Stimulated activated CD4-positive, alpha-beta T cell treated with anti-CD3 and anti-CD28 coated beads, Interleukin-4, amount 100 ng/mL, for 1 hour (primary cell): ENCODE measurements at places on chromosomes 1 and 21.

DNA sequence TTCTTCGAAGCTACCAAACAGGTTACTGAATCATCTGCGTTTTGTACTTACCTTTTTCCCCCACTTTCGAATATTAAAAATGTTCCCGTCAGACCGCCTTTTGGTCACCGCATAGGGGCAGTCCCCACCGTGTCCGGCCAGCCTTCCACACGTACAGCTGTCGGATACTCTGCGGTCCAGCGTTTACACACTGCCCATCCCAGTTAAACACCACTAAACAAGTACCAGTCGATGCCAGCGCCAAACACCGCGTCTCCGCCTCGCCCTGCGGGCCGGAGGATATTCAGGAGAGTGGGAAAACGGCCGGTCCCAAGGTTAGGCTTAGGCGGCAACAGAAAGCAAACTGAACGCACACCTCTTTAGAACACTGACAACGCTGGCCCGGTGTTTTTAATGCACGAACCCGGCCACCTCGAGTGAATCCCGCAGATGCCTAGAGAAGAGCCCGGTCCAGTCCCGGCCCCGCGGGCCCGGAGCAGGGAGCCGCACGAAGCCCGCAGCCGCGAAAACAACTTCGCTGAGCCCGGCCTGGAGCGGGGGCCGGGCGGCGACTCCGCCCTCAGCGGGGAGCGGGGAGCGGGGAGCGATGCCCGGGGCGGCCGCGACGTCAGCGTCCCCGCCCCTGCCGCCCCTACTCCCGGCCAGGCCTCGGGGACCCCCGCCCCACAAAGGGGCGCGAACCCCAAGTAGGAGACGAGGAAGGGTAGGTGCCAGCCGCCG, 730 bp upstream of the PHF13 start:
- no peak for DNase-seq

- DNase-seq = no peak
Measured at GRCh38 chr1:30381266-30381665, 342.1 kb downstream of the MATN1 start.

GRCh38 chr1:72229893-72230292, 52.4 kb downstream of the NEGR1 start:
- no peak for DNase-seq

DNA sequence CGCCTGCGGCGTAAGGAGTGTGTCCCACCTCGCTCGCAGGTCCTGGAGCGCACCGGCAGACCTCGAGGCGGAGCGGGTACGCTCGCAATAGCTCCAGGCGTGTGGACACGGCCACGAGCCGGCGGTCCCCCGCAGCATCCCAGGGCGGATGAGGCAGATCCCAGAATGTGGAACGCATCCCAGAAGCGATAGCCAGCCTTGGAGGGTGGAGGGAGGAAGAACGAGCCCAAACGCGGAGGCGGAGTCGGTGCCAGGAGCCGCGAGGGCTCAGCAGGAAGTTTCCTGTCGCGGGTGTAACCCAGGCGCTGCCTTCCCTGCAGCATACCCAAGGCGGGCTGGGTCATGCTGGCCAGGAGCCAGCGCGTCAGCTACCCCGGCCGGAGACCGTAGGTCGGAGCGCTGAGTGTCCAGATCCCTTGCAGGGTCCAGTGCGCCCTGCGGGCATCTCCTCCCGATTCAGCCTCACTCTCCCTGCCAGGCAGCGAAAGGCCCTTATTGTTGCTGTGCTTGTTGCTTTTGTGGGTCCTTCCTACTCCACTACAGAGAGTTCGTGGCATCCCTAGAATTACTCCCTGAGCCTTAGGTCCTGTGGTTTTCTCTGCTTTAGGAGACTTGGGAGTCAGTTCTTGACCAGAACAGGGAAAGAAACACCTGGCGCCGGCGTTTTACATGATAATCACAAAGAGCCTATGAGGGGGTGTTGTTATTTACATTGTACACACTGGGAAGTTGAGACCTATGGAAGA, 27.7 kb downstream of the STYXL2 start:
- DNase-seq = peak; percentile 33

- no peak for DNase-seq
Measured at GRCh38 chr1:14435368-14436023, 163.0 kb upstream of the KAZN start.

DNA sequence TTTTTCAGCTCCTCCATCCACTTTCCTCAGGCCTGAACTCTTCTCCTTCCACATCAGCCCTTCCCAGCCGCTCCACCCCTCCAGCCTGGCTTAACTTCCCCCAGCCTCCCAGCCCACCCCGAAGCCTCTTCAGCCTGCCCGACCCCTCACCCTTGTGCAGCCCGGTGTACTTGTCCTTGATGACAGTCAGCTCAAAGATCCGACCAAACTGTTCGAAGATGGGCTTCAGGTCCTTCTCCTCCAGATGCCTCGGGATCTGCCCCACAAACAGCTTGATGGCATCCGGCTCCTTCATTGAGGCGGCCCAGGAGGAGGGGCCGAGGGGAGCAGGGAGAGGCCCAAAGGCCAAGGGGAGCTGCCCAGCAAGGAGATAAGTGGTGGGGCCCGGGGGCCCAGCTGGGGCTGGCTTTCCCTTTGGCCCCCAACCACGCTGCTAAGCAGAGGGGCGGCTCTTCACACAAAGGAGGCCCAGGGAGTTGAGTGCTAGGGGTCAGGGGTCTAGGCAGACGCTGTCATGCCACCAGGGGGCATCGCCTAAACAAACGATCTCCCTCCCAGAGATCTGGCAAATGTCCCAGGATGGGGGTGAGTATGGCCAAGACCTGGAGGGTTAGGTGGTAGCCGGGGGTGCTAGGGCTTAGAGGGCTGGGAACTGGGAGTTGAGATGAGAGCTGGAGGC, 738 bp downstream of the CELF3 start:
- no peak for DNase-seq

GRCh38 chr1:176602388-176603004, 139.5 kb downstream of the PAPPA2 start:
- DNase-seq = no peak

DNA sequence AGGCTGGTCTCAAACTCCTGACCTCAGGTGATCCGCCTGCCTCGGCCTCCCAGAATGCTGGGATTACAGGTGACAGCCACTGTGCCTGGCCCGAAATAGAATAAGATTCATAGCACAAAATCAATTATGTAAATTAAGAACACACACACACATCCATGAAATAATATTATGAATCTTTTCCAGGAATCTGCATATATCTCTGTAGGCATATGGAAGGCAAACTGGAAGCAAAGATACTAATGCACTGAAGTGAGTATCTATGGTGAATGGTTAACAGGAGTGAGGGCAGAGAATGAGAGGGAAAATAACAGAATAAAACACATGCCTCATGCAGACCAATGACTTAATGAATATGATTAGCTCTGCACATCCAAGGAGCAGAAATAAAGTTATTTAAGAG, 61.6 kb upstream of the ATP2B4 start:
- no peak for DNase-seq

GRCh38 chr1:28779751-28780408, 32.1 kb upstream of the OPRD1 start:
- no peak for DNase-seq

DNA sequence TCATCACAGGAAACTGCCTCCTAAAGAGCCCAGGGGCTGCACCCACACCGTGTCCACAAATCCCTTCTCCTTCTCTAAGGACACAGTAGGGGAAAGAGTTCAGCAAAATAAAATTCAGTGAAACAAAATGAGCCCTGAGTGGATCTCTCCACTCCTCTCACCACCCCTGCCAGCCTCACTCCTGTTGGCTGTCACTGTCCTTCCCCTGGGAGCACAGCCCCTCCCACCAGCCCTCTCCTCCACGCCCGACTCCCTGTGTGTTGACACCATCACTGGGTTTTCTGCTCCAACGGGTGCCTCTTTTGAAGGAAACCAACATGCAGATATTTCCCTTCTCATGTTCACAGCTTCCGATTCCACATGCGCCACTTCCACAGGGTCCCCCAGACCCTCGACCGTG, 356.2 kb downstream of the AJAP1 start:
- no peak for DNase-seq

DNA sequence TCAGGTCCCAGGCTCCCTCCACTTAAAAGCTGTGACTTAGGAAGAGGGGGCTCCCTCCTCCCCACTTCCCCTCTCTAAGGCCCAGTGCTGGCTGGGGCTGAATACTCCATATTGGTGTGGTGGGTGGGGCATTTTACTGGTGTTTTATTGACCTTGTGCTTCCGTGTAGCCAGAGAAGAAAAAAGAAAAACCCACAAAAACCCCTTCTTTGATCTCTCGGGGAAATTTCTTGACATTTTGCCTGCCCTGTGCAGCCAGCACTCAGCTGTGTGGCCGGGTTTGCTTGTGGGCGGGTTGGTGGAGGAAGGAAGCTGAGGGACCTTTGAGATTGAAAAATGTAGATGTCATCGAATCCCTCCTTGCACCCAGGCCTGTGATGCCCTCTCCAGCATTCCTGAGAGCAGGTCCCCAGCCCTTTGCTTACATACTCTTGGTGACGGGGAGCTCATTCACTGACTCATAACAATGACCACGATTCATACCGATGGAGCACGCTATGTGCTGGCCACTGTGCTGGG, 24.8 kb downstream of the TNFRSF8 start:
- DNase-seq = peak; percentile 38

DNA sequence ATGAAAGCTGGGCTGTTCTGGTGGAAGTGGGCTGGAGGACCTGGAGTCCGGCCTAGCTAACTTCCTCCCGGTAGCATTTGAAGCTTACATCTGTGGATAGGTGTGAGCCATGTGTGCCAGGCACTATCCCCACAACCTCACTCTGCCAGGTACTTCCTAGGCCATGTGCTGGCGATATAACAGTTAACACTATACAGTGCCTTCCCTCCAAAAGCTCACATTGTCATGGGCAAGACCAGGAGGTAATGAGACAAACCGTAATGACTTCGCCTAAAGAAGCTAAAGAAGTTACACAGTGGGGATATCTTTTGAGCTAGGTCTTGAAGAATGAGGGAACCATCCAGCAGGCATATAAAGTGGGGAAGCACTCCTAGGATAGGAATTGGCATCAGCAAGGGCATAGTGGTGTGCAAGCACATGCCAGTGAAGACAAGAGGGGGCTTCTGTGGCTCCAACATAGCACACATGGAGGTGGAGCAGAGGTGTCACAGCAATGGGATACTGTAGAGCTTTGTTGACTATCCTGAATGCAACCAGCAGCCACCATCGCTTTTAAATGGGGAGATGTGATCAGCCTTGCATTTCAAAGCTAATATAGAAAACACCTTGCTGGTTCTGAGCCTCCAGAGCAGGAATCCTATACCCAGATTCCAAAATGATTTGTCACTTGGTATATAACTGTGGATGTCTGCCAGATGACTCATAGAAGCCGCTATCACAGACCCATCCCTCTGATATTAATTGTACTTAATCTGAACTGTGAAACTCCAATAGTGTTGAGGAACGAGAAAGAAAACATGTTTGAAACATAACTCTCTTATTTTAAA, 466.3 kb downstream of the LMO4 start:
- DNase-seq = no peak

DNA sequence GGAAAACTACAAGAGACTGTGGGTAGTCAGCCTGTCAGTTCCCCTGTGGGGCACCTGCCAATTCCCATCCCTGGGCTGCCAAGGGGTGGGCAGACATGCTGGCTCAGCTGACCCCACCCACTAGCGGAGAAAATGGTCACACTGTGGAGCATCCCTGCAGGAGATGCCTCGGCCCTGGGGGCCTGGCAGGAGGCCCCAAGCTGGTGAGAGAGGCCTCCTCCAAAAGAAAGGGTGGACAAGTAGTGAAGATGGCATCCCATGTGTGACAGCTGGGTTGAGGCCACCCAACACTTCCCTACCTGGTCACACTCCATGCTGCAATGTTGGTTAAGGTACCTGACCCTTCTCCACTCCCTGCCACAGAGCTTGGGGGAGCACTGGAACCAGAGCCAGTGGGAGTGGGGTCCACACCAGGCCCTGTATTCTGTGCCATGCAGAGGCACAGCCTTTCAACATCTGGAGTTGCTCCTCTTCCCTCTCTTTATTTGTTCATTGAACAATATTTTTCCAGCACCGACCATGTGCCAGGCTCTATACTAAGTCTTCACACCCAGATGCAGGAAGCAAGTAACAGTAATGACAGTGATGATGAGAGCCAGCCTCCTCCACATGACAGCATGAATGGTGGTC, 59.5 kb downstream of the KLHDC7A start:
- no peak for DNase-seq

GRCh38 chr1:178506669-178507068, 6.2 kb upstream of the TEX35 start:
- DNase-seq = no peak

DNA sequence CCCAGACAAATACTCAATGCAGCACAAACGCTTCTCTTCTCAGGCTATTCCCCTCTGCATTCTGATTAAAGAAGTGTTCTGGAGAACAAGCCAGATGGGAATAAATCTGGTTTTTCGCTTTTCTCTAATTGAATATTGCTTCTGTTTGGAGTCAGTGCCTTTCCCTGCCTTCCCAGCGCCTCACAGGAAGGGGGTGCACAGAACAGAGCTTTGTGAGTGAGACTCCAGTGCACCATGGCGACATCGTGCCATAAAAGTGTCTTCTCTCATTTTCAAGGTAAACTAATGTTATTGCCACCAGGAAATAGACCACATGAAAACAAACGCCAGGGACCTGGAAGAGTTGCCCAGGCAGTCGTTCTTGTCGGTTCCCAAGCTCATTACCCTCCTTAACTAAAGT, 43.6 kb upstream of the SLC45A1 start:
- DNase-seq = no peak

DNA sequence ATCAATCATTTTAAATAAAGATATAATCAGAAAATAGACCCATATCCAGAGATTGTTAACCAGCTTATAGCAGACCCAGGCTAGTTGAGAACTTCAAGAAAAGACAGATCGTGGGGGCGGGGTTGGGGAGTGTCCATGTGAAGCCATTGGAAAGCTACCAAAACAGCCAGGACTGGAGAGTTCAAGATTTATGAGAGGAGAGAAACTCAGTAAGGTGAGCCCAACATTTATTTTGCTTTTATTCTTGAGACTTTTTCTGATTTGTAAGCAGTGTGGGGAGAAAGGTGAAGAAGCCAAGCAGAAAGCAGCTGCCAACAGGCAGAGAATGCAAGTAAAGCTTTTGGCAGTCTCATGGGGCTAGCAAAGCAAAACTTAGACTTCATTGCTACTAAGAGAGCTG, 179.9 kb downstream of the VPS13D start:
- no peak for DNase-seq

DNA sequence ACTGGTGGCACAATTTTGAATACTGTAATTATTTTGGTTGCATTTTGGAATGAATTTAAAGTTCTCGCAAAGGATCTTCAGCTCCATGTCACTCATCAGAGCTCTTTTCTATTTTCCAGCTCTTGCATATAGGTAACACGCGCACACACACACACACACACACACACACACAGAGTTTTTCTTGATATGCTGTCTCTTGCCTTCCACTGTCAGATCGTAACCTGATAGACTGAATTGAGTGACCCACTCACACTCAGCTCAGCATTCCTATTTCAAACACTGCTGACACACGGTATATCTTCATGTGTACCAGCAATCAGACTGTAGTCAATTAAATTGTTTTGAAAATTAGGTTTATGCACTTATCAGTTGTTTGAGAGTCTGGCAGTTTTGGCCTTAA, 214.1 kb downstream of the PBX1 start:
- no peak for DNase-seq

- no peak for DNase-seq
Measured at GRCh38 chr21:34668803-34669148, at the start of gene CLIC6. Gene CLIC6 (plus strand): TSS chr21:34668994. CDS start chr21:34669389, 395 bp downstream.

GRCh38 chr21:29075706-29076466, 2.4 kb upstream of the CCT8 start:
- no peak for DNase-seq
